Stimulated activated CD8-positive, alpha-beta memory T cell treated with anti-CD3 and anti-CD28 coated beads, Interleukin-15, amount 100 ng/mL, for 48 hours (primary cell): ENCODE measurements at places on chromosomes 4 and X.

DNA sequence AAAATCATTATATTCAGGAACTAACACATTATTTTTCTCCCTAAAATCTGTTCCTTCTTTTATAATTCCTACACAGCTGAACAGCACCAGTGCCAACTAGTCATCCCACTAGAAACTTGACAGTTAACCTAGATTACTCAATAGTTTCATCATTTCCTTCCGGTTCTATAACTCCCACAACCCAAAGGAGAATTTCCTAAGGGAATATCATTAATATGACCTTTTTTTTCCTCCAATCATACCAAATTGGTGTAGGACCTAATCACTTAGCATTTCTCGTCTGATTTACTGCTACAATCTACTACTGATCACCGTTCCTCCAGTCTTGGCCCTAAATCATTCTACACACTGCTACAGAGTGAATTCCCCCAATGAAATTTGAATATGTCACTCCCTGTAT lies 45.9 kb downstream of the WDFY3 start:
- DNase-seq: no peak

DNA sequence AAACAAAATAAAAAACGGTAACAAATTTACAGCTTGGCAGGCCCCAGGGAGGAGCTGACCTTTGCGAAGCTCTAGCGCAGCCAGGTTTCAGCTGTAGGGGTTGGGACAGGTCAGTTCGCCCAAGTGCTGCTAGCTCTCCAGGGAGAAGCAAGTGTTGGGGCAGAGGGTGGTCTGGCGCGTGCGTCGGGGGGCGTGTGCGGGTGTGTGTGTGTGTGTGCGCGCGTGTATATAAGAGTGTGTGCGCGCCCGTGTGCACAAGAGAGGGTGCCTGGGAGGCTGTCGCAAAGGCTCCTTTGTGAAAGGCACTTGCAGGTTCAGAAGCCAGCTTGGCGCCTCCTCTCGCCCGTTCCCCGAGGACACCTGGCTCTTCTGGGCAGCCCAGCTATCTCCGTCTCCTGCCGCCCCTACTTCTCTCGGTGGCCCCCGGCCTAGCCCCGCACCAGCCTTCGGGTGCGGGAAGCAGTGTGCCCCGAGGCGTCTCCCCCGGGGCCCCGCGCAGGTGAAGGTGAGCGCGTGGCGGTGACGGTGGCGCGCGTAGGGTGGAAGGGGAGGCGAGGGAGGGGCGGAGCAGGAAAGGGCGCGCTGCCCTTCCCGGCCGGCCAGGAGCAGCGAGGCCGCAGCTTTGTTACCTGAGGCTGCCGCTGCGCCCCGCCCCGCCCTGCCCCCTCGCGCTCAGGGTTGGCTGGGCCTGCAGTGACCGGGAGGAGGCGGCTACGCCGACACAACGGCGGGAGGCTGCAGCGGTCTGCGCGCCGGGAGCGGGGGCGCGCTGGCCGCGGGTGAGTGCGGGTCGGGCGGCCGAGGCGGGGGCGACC lies at the start of gene FHDC1:
Gene FHDC1 (plus strand): TSS at position 693 of the 815 bp plus-strand sequence. CDS start 6,735 bp downstream, outside the sequence.
- no peak for DNase-seq

GRCh38 chrX:42087960-42088359 lies 164.6 kb upstream of the CASK start:
- DNase-seq: no peak

DNA sequence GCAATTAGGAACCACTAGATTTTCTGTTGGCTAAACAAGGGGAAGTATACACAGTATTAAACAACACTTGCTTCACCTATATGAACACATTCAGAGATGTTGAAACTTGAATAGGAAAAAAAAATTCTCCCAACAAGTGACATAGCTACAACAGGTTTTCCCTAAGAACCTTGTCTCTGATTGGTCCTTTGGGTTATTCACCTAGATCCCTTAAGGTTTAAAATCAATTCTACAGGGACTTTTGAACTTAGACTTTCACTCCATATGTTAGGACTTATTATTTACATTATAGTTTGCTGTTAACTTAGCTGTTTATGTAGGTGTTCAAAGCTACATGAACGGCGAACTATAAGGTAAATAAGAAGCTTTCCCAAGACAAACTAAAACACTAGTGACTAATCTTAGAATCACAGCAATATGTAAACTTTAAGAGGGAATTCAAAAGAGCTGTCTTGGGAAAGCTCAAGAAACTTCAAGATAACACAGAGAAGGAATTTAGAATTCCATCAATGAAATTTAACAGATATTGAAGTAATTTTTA lies 72.2 kb upstream of the ZXDB start:
- DNase-seq: no peak

- no peak for DNase-seq
Observed at GRCh38 chrX:54238588-54238987, 55.5 kb upstream of the FAM120C start.

- DNase-seq: no peak
Observed at GRCh38 chrX:118579417-118579816, 83.8 kb downstream of the DOCK11 start.

DNA sequence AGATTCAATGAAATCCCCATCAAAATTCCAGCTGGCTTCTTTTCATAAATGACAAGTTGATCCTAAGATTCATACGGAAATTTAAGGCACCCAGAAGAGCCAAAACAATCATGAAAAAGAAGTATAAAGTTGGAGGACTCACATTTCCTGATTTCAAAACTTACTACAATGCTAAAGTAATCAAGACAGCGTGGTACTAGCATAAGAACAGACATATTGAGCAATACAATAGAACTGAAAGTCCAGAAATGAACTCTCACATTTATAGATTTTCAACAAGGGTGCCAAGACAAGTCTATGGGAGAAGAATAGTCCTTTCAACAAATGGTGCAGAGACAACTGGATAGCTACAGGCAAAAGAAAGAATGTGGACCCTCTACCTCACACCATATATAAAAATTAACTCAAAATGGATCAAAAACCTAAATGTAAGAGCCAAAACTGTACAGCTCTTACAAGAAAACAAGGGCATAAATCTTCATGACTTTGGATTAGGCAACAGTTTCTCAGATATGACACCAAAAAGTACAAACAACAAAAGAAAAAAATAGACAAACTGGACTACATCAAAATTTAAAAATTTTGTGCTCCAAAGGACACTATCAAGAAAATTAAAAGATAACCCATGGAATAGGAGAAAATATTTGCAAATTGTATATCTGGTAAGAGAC lies 28.5 kb downstream of the SASH3 start:
- no peak for DNase-seq

- DNase-seq: no peak
Observed at GRCh38 chrX:81261576-81261975, 59.7 kb downstream of the SH3BGRL start.

GRCh38 chrX:72308566-72309296 lies 3.0 kb upstream of the CITED1 start:
- DNase-seq: no peak

DNA sequence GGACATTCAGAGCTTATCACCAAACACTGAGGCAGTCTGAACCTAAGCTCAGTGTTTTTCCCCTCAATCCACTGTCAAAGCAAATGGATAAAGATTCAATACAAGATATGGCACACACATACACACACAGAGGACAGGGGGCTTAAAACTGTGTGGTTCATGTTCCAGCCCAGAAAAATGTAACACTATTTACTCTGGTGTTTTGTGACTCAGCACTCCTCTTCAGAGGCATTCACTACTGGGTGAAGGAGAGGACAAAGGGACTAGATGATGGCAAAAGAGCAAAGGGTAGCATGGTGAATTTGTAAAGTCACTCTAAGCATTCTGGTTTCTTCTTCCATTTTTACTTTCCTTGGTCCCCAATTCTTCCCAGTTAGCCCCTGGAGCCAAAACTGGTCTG lies 120.3 kb downstream of the ARHGEF9 start:
- no peak for DNase-seq

DNA sequence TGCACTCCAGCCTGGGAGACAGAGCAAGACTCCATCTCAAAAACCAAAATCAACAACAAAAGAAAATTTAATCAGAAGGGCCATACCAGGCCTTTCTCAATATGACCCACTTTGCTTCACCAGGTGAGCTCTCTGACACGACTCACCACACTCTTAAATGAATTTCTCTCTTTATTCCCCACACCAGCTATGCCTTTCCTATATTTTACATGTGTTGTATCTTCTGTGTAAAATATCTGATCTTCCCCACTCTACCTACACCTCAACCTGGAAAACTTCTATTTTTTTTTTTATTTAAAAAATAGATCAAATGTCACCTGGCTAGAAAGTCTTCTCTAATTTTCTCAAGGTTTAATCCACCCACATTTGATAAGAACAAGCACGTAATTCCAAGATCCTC lies 77.6 kb upstream of the SLC39A8 start:
- no peak for DNase-seq

DNA sequence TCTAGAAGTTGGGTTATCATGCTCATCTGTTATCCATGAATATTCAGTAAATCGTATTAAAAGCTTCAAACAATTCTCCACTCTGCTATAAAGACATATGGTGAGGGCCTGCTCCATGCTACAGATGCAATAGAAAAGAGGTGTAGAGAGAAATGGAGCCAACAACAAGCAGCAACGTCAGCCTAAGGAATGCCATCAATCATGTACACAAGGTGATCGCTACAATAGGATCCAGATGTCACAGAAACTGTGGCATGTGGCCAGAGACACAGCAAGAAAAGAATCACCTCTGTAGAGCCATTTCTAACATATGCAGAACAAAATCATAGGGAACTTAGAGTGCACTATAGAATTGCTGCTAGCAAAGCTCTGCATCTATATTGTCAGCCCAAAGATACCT lies 1188.1 kb downstream of the PCDH7 start:
- no peak for DNase-seq
